Activated CD4-positive, CD25-positive, alpha-beta regulatory T cell treated with anti-CD3 and anti-CD28 coated beads, Interleukin-2, amount 50 U/mL, for 72 hours (primary cell): ENCODE measurements at places on chromosomes 4 and X.

GRCh38 chr4:177374966-177375365, 65.3 kb downstream of the NEIL3 start:
- no peak for DNase-seq

DNA sequence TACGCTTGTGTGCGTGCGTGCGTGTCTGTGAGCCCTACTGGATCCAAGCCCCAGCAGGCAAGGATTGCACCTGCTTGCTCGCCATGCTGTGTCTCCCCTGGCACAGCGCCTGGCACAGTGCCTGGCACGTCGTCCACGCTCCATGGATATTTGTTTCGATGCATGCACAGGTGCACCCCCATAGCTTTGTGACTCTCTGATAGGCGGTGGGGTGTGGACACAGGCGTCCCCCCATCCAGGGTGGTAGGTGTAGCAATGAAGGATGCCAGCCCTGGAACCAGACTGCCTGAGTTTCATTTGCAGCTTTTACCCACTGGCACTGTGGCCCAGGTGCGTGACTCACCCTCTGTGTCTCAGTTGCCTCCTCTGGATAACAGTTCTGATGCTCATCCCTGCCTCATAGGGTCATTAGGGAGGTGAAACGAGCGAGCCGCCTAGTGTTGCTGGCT, 20.2 kb downstream of the PIGG start:
- no peak for DNase-seq

- DNase-seq, result no peak
These were observed 151.5 kb downstream of the CHIC2 start for GRCh38 chr4:53912766-53913497.

GRCh38 chr4:182370491-182370890, 127.3 kb downstream of the TENM3 start:
- no peak for DNase-seq

- no peak for DNase-seq
These were observed 60.6 kb upstream of the STX18 start for GRCh38 chr4:4602468-4602867.

DNA sequence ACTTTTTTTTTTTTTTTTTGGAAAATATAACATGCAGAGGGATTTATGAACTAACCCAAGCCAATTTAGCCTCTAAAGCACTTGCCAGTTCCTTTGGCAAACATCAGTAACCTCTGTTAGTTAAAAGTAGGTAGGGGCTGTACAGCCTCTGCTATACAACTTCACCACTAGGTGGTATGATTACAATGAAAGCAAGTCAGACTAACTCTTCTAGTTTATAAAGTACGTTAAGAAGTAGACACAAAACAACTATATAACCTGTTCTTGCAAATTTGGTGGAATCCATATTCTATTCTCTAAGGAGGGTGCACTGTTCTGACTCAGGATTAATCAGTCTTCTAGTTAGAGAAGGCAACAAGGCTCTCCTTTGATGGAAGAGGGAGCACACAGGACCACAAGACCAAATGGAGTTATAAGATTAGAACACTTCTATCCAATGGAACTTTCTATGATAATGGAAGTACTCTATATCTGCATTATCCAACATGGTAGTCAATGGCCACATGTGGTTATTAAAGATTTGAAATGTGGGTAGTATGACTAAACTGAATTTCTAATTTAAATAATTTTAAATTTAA, 12.8 kb downstream of the AIMP1 start:
- DNase-seq, result no peak

DNA sequence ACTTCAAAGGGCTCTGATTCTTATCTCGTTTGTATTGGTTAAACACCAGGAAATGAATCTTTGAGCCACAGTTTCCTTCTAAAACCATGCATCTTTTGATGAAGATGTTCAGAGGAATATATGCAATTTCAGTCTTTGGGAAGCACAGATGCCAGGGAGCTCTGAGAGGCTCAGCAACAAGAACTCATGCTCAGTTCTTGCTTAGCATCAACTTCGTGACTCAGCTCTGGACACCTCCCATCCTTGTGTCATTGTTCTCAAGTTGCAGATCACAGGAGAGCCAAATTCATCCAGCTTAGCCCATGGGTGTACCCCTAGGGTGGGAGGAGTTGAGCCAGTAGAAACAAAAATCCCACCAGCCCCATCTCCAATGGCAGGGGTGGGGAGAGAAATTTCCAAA, 219.6 kb upstream of the MAOA start:
- DNase-seq, result no peak

GRCh38 chrX:123291623-123292022, 107.5 kb downstream of the GRIA3 start:
- DNase-seq, result no peak

DNA sequence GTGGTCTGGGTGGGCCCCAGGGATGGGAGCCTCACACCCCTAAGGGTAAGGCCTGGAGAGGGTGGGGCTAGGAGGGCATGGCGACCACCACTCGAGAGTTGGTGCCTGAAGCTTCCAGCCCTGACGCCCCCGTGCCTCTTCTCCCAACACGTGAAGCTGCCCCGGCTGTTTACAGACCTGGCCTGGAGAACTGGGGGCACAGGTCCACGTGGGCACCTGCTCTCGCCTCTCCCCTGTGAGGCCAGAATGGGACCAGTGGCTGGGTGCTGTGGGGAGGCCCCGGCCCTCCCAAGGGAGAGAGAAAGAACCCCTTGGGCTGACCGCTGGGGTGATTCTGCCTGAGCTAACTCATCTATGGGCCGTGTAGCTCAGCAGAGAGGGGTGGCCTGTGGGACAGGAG, 15.5 kb downstream of the NAT8L start:
- no peak for DNase-seq

DNA sequence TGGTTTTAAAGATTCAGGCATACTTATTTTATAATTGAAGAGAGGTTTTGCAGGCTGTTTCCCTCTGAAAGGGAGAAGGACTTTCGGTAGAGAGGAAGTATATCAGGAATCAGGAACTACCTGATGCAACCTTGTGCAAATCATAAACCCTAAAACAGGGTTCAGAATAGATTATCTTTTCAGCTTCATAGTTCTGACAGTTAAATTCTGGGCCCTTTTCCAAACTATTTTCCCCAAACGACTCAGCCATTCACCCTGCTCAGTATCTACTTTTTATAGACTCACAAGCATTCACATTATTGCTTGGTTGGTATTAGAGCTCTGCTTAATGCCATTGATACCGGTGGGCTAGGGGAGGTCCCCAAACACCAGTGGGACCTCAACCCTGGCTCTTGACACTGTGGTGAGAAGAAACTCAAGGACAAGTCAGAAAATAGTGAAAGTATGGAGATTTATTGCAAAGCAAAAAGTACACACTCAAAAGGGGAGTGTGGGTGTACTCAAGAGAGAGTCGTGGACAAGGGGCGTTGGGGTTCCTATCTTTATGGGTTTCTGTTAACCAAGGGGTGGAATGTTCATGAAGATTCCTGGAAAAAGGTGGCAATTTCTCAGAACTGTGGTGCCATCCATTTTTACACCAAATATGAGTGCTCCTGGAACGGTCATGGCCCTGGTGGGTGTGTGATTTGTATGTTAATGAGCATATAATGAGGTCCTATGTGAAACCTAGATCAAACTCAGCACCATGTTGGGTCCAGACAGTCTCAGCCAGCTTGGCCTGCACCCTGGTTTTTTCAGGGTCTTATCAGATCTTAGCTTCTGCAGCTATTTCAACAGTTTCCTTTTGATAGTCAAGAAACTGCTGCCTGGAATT, 238.3 kb downstream of the DCLK2 start:
- DNase-seq, result no peak

GRCh38 chr4:57187246-57187645, 77.1 kb upstream of the IGFBP7 start:
- DNase-seq, result no peak

DNA sequence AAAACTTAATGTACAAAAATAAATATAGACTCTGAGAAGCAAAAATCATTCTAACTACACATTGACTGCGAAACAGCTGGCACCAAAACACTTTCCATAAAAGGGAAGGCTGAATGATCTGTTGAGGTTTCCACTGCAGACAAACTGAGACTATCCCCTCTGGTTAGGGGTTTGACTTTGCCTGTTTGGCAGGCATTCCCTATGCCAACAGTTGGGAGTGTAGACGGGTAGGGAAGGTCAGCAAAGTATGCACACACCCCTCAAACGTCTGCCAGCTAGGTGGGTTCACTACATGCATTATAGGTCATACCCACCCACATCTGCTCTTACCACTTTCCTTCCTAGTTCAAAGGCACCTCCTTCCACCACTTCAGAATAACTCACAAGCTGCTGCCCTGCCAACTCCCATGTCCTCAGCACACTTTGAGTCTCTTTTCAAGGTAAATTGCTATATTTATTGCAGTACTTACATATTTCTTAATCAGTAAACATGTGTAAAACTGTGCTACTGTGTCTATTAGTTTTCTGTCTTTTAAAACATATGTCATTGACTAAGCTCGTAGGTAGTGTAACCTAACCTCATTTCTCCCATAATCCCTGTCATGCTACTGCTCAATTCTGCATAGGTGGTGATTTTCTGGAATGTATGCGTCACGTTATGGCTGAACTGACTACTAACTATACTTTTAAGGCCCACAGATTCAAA, 12.4 kb downstream of the CTSO start:
- no peak for DNase-seq
